ENCODE measurements at places on chromosomes 4 and X.

DNA sequence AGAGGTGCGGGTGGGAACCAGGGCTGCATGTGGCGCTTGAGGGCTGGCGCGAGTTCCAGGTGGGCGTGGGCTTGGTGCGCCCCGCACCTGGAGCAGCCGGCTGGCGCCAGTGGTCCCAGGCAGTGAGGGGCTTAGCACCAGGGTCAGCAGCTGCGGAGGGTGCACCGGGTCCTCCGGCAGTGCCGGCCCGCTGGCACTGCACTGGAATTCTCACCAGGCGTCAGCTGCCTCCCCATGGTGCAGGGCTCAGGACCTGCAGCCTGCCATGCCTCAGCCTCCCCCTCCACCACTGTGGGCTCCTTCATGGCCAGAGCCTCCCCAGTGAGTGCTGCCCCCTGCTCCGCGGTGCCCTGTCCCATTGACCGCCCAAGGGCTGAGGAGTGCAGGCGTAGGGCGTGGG lies 174.0 kb downstream of the ADAM29 start:
- no peak for DNase-seq

- DNase-seq, result peak; percentile 86
Observed at GRCh38 chrX:150731795-150732194, 38.6 kb downstream of the MTMR1 start.

DNA sequence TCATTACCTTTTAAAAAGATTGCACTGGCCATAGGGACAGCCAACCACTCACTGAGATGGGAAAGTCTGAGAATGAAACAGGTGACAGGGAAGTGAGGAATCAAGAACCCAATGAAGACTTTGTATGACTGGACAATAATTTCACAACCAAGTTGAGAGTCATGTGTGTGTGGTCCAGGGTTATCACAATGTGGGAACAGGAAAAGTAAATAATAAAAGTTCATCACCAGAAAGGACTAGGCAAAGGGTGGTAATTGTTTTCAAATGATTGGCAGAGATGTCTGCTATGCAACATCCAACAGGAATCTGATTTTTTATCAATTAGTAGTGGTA lies 129.3 kb downstream of the AMELX start:
- DNase-seq, result no peak

DNA sequence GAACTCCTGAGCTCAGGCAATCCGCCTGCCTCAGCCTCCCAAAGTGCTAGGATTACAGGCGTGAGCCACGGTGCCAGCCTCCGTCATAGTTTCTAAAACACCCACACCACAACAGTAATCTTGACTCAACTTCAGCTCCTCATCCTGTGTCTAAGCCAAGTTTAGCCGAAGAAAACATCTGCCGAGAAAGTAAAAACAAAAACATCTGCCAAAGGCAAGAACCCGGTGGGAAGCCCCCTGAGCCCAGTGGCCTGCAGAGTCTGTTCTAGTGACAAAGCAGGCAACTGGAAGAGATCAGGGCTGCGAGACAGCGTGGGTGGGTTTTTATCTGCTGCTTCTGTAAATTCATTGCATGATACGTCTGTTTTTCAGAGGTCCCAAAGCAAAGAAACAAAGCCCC lies 26.6 kb upstream of the CD99 start:
- DNase-seq, result no peak

DNA sequence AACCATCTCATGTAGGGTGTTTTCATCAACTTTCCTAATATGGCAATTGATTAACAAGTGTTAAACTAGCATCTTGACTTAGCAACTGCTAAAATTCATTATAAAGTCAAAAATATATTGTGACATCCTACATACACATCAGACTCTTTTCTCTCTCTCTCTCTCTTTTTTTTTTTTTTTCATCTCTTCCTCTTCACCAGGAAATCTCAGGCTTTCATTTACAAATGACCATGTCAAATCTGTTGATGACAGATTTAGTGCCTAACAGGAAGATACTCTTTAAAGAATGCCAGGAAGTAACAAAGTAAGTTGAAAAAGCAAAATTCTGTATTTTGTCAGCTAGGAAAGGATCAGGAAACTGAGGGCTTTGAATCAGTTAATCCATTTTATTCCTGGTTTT lies 365.5 kb downstream of the PCDH7 start:
- DNase-seq, result no peak

DNA sequence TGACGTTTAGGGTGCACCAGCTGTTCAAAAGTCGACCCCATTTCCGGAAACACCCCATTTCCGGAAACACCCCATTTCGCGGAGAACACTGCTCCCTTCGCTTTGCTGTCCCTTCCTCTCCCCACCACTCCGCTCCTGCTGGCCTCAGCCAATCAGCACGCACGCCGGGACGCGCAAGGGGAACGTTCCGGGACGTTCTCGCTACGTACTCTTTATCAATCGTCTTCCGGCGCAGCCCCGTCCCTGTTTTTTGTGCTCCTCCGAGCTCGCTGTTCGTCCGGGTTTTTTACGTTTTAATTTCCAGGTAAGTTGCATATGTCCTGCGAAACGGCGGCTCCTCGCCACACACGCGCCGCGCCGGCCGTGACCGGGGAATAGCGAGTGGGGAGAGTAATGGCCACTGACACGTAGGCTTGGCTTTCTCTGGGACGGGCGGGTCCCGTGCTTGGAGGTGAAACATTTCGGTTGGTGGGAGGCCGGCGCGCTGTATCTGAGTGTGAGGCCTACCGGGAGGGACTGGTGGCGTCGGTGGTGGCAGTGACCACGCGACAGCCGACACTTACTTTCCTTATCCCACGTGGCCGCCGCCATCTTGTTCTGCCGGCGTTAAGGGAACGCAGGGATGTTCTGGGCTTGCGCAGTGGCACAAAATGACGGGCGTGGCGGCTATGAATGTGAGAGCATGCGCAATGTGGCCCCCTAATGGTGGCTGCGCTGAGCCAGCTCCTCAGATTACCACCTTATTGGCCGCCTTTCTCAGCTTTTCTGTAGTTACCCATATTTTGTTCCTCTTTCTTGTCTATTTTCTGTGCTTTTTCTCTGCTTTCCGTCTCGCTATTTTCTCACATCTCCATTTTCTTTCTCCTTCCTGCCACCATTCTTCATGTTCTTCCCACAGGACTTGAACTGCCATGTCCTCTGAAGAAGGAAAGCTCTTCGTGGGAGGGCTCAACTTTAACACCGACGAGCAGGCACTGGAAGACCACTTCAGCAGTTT lies at the start of gene RBM3:
Gene RBM3 (plus strand): TSS at position 215 of the 997 bp plus-strand sequence. CDS start 697 bp downstream, at position 912.
- DNase-seq, result peak; percentile 94

- no peak for DNase-seq
Observed at GRCh38 chr4:15636818-15637217, 18.3 kb downstream of the FBXL5 start.

DNA sequence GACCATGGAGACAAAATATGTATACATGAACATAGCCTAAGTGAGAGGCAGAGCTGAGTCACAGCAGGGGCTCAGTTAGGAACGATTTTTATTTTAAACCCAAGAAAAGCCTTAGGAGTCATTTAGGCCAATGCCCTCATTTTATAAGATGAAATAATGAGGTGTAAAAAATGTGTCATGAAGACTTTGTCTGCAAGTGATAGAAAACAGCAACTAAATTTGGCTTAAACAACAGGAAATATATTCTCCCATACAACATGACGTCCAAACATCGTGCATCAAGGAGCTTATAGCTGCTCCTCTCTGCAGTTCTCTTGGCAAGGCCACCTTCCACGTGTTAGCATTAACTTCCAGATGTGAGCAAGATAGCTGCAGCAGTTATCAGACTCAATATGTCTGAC lies 16.8 kb downstream of the SCFD2 start:
- no peak for DNase-seq

- DNase-seq, result no peak
Observed at GRCh38 chr4:113572620-113573019, 188.9 kb downstream of the CAMK2D start.

DNA sequence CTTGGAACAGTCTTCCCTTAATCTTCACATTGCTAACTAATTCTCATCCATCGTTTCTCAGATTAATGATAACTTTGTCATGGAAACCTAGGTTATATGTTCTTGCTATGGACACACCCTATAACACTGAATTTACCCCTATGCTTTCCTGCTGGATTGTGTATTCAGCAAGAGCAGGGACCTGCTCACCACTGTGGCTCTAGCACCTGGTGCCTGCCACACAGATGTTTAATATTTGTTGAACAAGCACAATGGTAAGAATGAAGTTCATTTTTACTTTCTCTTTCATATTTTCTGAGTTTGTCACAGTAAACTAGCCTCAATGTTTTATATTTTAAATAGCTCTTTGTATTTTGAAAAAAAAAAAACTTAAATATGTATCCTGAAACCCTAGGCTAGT lies 734.0 kb upstream of the DIAPH2 start:
- no peak for DNase-seq

DNA sequence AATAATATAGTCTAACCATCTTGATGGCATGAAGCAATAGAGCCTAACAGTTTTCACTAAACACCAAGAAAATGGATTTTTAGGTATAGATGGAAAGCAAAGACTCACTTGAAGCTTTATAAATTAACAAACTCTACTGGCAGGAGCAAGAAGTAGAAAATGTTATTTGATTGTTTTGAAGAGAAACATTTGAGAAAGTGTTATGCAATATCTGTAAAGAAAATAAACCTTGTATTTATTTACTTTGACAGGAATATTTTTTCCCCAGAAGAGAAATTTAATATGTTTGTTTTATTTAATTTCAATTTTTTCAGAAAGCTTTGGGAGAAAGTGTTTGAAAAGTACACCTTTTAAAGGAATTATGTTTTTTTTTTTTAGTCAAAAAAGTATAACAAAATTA lies 139.0 kb downstream of the STIM2 start:
- DNase-seq, result no peak

DNA sequence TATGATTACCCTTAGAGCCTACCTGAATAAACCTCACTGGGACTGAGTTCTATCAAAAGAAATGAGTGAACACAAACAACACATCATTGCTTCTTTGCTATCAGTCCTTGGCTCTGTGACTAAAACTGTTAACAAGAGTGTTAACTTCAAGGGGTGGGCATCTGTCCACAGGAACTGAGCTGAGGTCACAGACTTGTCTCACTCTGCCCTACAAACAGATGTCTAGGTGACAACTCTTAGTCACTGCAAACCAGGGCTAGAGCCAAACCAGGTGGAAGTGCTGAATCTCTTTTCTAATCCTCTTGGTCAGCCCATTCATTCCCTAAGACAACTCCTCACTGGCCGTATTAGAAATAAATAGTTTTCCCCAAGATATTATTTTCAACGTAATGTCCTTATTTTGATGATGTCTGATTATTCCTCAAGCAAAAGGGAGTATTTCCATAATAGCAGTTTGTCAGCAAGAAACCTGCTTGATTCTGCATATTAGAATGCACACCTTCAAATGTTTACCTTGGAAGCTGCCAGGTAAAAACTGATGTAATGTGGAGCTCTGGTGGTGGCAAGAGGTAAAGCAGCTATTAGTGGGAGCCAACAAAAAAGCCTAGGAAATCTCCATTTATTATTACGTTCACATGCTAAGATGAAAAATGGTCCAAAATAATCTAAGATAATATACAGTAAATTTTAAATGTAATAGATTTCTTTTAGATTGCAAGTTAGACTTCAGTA lies 4.0 kb downstream of the COL25A1 start:
- DNase-seq, result no peak

- DNase-seq, result no peak
Observed at GRCh38 chr4:109020861-109021260, 258.0 kb upstream of the ETNPPL start.

GRCh38 chr4:21830272-21830671 lies 118.3 kb downstream of the KCNIP4 start:
- no peak for DNase-seq

DNA sequence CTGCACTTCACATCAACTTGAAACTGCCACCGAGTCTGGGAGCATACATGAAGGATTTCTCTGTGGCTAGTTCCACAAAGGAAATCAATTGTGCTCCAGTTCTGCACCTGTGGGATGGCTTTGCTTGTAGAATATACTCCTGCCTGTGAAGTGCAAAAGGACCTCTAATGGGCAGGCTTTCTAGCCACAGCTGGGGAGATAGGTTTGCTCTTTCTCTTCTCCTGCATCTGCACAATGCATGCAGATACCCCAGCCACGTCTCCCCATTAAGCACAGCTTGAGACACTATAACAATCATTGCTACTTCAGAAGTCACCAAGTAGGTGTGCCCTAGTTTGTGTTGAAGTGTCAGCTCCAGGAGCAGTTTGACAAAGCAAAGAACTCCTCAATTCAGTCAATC lies 364.6 kb downstream of the ZIC3 start:
- DNase-seq, result no peak

DNA sequence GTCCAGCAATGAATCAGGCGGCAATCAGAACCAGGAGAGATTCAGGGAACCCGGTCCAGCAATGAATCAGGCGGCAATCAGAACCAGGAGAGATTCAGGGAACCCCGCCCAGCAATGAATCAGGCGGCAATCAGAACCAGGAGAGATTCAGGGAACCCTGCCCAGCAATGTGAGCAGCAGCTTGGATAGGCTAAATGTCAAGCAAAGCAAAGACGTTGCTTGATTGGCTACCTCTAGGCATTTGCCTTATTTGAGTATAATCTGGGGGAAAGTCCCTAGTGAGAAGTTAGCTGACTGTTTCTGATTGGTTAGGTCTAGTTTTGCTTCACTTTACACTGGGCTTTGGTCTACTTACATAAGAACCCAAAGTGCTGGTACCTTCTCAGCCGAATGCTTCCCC lies 1212.2 kb upstream of the TENM3 start:
- no peak for DNase-seq

- no peak for DNase-seq
Observed at GRCh38 chrX:111460607-111461006, 48.6 kb upstream of the DCX start.

- no peak for DNase-seq
Observed at GRCh38 chr4:179597301-179597700, 2155.1 kb upstream of the AGA start.

GRCh38 chr4:6923507-6923906 lies 13.9 kb downstream of the TBC1D14 start:
- DNase-seq, result no peak

DNA sequence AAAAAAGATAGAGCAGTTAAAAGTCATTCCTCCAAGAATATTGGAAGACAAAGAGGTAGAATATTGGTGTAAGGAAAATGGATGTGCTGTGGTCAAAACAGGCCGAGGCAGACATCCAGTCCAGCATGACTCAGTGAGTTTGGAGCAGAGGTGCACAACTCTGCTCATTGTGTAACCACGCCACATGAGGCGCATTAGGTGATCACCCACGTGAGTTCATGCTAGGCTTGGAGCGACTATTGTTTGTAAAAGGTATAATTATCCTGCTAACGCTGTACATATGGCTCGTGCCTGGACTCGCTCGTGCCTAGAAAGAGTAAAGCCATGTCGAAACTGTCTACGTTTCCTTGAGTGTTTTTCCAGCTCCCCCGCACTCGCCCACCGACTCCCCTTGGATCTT lies 23.9 kb downstream of the C4orf54 start:
- no peak for DNase-seq

- no peak for DNase-seq
Observed at GRCh38 chr4:121742794-121743193, 22.2 kb downstream of the SMIM43 start.

GRCh38 chrX:112670977-112671376 lies 8.8 kb downstream of the LHFPL1 start:
- no peak for DNase-seq

GRCh38 chrX:24294619-24295018 lies 19.2 kb downstream of the SUPT20HL2 start:
- DNase-seq, result peak; percentile 23

All from suppressor macrophage treated with lipopolysaccharide for 4 hours (primary cell).